Stimulated activated CD4-positive, alpha-beta T cell treated with anti-CD3 and anti-CD28 coated beads, Interleukin-1b, Interleukin-23, amount 100 ng/mL, for 1 hour (primary cell): ENCODE measurements at places on chromosomes 6 and 20.

DNA sequence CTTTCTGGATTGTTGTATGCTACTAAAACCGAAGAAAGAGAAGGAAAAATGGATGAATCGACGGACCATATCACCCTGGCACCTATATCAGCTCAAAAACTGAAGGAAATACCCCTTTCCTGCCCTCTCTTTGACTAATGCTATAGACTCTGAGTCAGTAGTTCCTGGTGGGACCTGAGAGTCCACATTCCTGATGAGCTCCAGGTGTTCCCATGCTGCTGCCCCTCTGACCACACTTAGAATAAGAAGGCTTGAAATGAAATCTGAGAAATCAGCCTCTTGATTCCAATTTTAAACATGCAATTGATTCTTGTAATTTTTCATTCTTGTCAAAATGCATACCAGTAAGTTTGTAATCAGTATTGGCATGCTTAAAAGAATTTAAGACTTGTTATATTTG, 75.2 kb downstream of the PRL start:
- DNase-seq = no peak

DNA sequence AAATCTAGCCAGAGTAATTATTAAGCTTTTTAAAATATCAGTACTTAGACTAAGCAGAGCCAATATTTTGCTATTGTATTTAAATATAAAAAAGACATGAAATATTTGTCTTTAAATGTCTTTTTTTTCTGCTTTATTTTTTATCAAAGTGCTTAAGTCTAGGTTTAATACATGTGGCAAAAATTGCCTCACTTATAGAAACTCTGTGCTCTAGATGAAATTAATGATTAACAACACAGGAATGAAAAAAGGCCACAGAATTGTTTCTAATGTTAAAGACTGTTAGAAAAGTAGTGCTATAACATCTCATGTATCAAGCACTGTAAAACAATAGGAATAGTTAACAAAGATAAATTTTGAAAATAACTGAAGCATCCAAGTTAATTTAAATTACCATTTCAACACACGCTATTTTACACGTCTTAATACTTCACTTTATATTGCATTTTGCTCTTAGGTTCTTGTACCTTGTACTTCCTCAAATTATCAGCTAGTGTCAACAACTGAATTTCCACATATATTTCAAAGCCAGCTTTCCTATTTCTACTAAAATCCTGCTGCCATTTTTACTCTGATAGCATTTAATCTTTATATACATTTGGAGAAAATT, 1515.1 kb downstream of the HACE1 start:
- DNase-seq = no peak

GRCh38 chr6:134961366-134961765, 11.5 kb upstream of the ALDH8A1 start:
- no peak for DNase-seq

DNA sequence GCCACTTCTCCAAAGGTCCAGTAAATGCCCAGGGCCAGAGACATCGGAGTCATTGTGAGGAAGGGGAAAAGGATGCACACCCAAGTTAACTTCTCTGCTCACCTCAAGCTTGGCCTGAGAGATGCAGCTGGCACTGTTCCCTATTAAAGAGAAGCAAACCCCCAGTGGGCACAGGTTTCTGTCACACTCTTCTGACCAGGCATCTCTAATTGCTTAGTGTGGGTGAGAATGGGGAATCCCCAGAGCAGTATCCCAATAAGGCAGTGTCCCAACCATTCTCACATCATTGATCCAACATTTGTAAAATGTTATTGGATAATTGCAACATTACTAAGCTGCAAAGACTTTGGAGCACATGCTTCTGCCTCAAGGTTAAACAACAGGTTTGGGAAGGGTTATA, 232.3 kb downstream of the ADGRG6 start:
- DNase-seq = no peak
